ENCODE measurements at places on chromosomes 6 and 20.

DNA sequence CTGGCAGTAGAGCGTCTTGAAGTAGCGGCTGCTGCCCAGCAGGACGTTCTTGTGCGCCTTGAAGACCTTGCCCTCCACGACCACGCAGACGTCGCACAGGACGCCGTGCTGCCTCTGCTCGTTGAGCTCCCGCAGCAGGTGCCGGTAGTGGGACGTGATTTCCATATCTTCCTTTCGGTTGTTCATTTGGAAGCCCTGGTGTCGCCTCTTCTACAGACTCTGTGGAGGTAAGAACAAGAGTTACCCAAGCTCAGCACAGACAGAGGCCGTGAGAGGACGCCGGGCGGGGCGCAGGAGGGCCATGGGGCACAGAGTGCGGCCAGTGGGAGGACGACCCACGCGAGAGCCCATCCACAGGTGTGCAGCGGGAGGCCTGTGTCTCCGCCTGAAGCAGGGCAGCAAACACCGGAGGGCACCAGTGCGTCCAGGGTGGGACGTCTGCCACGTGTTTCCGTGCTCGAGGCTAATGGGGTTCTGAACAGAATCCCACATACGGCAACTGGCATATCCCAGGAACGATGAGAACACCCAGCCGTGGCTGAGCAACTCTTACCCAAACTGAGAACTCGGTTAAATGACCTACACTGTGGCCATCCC lies 40.4 kb downstream of the ZBTB46 start:
- no peak for DNase-seq

GRCh38 chr6:115898246-115898645 lies 162.4 kb downstream of the FRK start:
- peak; percentile 52 for DNase-seq

- no peak for DNase-seq
These were observed 9.4 kb upstream of the ANGPT4 start for GRCh38 chr20:925516-925915.

DNA sequence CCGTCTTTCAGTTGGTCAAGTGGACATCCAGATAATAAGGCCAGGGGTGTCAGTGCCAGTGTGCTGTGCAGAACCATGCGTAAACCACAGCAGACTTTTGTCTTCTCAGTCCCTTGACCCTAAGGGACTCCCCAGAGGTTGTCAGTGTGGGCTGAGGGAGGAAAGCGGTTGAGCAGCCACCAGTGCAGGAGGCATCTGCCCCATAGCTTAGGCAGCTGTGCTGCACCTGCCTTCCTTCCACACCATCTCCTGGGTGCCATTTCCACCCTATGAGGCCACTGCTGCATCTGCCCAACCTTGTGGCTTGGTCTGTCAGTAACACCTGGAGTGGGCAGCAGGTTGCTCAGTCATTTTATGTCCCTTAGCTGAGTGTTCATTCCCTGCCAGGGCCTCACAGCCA lies 26.0 kb downstream of the PRPF6 start:
- DNase-seq: no peak

- no peak for DNase-seq
These were observed 27.2 kb upstream of the CHD6 start for GRCh38 chr20:41645372-41645771.

GRCh38 chr20:51488331-51488730 lies 54.2 kb downstream of the NFATC2 start:
- no peak for DNase-seq

- DNase-seq: peak; percentile 99
These were observed 55.2 kb downstream of the TGM2 start for GRCh38 chr20:38109591-38110524.

DNA sequence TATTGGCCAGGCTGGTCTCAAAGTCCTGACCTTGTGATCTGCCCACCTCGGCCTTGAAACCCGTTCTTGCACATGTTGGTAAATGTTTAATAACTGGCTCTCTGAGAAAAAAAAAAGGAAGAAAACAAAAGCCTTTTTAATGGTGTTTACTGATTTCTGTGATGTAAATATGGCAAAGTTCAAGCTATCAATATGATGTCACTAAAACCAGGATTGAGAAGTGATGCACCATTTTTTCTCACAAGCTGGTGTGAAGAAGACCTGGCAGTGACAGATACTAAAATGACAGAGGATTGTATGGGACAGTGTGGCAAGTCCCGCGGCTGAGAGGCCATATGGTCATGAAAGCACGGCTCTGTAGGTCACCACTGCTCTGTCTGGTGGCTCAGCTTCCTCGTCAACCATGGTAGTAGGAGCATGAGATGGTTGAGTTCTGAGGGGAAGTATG lies 196.3 kb upstream of the SUPT3H start:
- no peak for DNase-seq

GRCh38 chr6:13635948-13636658 lies 21.0 kb downstream of the NOL7 start:
- no peak for DNase-seq

DNA sequence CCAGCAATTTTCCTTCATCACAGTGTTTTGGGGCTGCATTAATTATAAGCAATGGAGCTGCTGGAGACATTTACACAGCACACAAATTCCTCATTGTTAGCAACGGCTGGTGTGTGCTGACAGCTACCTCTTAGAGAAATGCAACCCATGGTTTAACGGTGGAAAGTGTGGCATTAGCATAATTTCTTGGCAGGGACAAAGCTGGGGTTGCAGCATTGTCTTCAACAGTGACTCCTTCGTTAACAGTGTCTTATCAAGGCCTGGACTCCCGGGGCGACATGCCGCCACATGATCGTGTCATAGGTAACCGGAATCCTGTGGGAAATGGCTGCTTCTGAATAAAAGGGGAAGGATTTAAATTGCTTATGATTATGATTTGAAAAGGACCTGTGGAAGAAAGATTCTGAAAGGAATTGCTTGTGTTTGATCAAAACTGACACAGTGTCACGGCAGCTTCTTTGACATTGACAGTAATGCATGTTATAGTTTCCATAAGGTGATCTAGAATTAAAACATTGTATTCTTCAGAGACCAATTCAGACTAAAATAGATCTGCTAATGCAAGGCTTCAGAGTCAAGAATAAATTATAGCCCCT lies 128.0 kb downstream of the UST start:
- no peak for DNase-seq

DNA sequence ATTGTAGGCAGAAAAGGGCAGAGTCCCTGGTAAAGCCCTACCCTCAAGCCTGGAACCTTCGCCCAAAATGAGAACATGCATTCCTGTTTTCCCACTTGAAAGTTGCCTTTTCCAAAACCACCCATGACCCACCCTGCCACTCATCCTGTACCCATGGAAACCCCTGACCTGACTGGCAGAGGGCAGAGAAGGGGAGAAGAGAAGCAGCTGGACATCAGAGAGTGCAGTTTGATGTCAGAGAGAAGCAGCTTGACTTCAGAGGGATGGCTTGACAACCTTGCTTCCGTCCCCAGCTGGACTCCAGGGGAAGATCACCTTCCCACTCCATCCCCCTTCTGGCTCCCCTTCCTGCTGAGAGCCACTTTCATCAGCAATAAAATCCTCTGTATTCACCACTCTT lies 123.6 kb upstream of the SHLD1 start:
- no peak for DNase-seq

- DNase-seq: peak; percentile 32
These were observed 3.5 kb upstream of the HTR1B start for GRCh38 chr6:77466451-77467437.

- peak; percentile 66 for DNase-seq
These were observed 88.6 kb downstream of the LIN28B start for GRCh38 chr6:105045526-105045925.

- no peak for DNase-seq
These were observed 29.0 kb upstream of the AFDN start for GRCh38 chr6:167797476-167798265.

GRCh38 chr6:132062626-132063025 lies 111.5 kb upstream of the CCN2 start:
- no peak for DNase-seq

GRCh38 chr6:76792394-76792793 lies 670.9 kb downstream of the HTR1B start:
- peak; percentile 87 for DNase-seq

DNA sequence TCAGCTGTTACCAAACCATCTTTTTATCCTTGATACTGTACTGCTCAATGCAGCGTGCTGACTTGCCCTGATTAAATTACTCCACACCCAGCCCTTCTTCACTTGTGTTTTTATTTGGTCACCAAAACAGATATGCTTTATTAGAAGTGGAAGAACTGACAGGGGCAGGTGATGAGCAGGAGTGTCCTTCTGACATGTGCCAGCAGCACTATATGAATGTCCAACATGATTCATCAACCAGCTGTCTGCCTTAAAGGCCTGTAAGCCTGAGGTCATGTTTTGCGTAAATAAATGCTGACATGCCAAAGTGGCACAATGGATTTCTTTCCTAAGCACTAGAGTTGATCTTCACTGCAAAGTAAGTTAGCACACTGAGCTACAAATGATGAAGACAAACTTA lies 15.4 kb downstream of the POPDC3 start:
- peak; percentile 61 for DNase-seq

GRCh38 chr6:106540907-106541306 lies 88.4 kb downstream of the RTN4IP1 start:
- DNase-seq: no peak

DNA sequence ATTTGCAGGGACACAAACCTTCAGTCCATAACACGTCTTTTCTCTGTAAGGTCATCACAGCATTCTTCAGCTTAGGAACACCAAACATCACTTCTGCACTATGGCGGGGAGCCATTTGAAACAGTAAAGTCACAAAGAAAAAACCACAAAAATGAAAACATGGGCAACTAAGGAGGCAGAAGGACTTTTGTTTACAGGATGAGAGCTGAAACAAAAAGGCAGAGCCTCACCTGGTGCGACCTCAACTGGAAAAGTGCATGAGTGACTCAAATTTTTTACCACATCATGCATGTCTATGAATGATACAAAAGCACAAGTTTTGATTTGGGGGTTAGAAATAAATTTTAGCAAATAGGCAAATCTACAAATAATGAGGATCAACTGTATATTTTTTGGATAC lies 68.2 kb upstream of the TNFAIP3 start:
- no peak for DNase-seq

DNA sequence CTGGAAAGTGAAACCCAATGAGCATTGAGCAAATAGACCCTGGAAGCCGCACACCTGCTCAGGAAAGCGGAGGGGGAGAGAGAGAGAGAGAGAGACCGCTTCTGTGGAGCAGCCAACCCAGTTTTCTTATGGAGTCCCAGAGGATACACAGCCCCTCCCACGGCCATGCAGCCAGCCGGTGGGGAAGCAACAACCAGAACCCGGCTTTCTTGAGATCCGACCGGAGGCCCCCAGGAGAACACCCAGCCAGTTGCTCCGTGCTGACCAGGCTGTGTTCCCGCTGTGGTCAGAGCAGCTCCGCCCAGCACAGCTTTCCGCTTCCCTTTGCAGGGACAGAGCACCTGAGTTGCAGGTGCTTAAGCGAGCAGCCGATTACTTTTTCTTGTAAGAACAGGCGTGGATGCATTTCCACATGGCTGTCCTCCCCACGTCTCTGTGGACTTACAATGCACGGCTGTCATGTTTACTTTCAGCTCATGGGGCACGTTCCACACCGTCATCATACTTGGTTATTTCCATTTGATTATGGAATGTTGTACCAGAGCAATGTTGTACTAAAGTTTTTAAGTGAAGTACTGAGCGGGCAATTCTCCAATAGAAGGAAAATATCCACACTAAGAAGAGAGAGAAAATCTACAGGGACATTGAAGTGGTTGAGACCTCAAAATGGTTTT lies 381.9 kb downstream of the THBS2 start:
- no peak for DNase-seq

DNA sequence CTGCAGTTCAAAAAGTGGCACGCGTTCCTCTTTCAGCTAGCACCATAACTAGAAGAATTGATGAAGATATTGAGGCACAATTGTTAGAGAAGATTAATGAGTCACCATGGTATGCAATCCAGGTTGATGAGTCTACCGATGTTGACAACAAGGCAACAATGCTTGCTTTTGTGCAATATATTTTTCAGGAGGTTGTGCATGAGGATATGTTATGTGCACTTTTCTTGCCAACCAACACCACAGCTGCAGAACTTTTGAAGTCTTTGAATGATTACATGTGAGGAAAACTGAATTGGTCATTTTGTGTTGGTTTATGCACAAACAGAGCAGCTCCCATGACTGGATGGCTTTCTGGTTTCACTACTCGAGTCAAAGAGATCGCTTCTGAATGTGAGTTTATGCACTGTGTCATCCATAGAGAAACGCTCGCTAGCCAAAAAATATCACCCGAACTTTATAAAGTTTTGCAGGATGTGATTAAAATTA lies 129.3 kb upstream of the SLC24A3 start:
- DNase-seq: no peak

DNA sequence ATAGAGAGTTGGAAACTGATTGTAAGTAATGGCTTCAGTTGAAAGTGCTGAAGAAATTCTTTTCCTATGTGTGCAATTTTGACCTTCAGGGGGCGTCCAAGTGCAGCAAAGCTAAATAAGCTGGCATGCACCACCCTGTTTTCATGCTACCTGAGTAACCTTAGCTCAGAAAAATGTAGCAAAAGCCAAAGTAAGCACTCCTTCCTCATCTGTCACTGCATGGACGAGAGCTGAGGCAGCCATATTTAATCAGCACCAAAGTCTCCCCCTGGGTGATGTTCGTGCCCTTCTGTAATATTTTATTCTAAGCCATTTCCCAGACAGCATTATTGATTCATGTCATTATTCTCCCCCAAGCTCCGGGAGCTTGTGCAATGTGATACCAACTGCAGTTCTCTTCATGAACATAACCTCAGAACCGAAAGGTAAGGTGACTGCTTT lies 123.1 kb downstream of the RPS12 start:
- DNase-seq: peak; percentile 29

GRCh38 chr6:153980171-153980570 lies 58.9 kb upstream of the OPRM1 start:
- no peak for DNase-seq

DNA sequence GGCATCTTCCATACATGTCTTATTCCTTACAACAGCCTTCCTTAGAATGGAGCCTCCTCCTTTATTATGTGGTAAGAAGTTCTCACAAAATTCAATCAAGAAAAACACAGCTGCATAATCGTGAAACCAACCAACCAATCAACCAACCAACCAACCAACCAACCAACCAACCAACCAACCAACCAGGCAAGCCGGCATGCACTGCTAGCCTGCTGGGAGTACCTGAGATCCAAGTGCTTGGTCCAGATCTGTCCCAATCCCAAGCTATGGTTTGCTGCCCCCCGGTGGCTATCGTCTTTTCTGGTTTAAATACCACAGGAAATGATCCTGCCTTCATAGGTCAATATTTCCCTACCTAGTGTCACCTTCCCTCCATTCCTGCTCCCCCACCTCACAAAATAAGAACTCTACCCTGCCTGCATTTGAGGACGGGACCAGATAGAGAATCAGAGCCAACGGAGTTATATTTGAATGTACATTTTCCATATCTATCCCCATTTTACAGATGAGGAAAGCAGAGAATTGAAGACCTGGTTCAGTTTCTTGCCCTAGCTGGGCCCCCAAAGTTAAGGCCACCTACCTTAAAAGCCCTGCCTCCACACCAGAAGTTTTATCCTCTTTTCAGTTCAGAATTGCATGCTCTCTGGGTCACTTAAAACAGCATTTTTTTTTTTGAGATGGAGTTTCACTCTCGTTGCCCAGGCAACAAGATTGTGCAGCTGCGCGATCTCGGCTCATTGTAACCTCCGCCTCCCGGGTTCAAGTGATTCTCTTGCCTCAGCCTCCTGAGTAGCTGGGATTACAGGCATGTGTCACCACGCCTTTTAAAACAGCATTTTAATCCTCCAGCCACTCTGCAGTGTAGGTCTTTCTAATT lies 27.1 kb downstream of the RAB44 start:
- peak; percentile 65 for DNase-seq

Data from EL (cell line).